Activated CD4-positive, alpha-beta memory T cell treated with anti-CD3 and anti-CD28 coated beads for 36 hours (primary cell): ENCODE measurements at places on chromosomes 1 and 21.

DNA sequence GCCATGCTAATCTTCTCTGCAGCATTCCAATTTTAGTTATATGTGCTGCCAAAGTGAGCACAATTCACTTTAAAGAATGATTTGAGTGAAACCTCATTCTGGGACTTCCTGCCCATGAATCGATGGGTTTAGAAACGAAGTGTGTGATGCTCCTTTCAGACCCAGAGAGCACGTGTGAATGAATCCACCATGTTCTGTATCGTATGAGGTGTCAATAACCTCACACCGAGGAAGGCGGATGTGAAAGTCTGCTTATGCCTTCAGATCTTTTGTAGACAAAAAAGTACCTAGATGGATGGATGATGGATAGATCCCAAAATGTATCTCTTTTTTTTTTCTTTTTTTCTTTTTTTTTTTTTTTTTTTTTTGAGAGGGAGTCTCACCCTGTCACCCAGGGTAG lies 13.8 kb downstream of the UBASH3A start:
- DNase-seq = peak; percentile 64

DNA sequence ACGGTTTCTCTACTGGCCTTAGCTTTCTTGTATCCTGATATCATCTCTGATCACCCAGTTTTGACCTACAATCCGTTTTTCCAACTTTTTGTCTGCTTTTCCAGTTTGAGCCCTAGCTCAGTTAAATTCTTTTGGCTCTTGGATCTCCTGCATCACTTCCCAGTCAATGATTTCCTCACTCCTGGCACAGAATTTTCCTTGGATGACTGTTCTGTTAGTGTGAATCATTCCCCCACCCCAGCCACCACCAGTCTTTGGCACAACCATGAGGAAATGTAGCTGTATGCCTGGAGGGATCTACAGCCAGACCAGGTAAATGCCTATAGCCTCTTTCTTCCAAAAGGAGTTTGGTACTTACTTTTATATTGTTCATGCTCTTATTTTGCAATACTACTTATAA lies 187.2 kb upstream of the PTGFR start:
- no peak for DNase-seq

DNA sequence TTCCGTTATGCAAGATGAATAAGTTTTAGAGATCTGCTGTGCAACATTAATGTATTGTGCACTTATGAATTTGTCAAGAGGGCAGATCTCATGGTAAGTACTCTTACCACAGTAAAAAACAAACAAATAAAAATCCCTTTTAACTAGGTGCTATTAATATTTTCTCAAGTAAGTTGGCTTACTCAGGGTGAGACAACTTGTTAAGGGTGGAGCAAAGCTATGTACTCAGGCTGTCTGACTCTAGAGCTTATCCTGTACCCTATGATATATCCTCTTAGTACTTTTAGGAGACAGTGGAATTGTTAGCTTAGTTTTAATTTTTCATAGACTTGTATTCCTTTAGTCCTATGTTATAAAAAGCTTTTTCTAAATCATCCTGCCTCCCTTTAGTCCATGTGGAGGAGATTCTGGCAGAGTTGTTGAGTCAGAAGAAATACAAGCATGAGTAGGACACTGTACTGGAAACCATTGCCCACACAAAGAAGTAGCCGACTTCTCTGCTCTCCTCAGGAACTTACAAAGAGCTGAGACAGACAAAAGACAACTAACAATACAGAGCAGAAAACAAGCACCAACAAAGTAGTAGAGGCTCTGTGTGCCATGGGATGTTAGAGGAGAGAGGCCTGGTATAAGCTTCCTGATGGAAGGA lies 49.2 kb downstream of the S1PR1 start:
- no peak for DNase-seq

DNA sequence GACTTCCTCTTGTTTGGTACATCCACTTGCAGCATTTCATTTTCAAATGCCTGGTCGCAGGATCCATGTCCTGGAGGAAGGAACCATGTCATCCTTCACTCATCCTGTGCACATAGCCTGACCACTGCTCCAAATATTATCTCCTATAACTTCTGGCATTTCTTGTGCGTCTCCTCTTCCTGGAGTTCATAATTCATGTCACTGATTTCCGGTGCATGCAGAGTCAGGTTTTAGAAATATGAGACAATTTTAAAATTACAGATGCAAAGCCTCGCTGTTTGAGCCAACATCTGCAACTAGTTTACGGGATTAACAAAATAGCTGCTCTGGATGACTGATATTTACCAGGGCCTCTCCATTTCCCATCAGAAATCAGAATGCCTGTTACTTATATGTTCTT lies 268.1 kb downstream of the DNM3 start:
- no peak for DNase-seq

GRCh38 chr1:246450611-246451251 lies 56.3 kb downstream of the SMYD3 start:
- no peak for DNase-seq

DNA sequence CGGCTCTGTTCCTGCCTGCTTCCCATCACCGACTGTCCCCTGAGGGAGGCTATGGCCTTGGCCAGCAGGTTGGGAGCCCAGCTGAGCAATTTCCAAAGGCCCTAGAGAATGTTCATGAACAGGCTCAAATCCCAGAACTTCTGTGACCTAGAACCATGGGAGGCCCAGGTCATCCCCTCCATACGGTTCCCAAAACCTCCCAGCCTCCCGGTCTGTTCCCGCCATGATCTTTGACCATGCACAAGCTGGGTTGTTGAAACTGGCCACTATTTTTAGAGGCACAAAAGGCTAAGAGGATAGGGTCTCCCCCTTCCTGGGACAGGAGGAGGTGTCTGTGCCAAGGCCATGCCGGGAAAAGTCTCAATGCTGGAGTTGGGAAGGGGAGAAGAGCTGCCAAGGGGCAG lies 27.5 kb downstream of the EPHA2 start:
- DNase-seq = no peak

DNA sequence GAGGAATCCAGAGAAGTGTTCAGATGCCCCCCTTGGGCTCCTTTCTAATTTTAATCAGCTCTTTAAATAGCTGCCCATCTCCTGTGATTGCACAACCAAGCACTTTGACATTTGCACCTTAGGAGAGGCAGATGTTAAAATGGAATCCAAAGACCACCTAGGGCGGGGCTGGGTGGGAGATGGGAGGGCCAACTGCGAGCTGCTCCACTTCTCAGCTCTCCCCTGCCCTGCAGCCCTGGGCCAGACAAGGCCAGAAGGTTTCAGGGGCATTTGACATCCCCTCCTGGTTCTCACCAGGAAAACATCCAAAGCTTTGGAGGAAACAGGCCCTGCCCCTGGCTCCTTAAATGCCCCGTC lies 106.9 kb downstream of the DHRS3 start:
- DNase-seq = no peak

- no peak for DNase-seq
Observed at GRCh38 chr1:46026531-46026930, 105.9 kb downstream of the PIK3R3 start.

DNA sequence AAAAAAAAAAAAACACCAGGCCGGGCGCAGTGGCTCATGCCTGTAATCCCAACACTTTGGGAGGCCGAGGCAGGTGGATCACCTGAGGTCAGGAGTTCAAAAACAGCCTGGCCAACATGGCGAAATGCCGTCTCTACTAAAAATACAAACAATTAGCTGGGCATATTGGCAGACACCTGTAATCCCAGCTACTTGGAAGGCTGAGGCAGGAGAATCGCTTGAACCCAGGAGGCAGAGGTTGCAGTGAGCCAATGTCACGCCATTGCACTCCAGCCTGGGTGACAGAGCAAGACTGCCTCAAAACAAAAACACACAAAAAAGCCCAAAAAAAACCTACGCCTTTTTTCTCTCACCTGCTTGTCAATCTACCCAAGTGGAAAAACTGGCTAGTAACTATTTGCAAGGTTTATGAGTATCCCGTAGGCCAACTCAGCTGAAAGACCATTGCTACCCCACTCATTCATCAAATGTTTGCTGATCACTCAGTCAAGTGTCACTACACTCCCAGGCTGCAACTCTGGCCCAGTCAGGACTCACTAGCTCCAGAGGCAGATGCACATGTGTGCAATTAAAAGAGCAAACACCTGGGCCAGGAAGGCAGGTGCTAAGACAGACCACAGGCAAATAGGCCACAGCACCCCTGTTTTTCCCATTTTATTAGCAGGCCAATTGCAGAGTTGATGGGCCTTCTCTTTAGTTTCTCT lies 2.0 kb downstream of the CSRP1 start:
- DNase-seq = no peak

GRCh38 chr1:227424953-227425352 lies 106.7 kb upstream of the CDC42BPA start:
- no peak for DNase-seq

- no peak for DNase-seq
Observed at GRCh38 chr1:29631361-29631760, 395.0 kb downstream of the PTPRU start.

- DNase-seq = peak; percentile 53
Observed at GRCh38 chr1:181100015-181100905, 11.8 kb downstream of the IER5 start.

GRCh38 chr1:155970531-155971167 lies 7.7 kb downstream of the ARHGEF2 start:
- DNase-seq = peak; percentile 71

GRCh38 chr1:184685116-184685515 lies 69.5 kb downstream of the EDEM3 start:
- DNase-seq = no peak

GRCh38 chr1:230823426-230823825 lies 44.9 kb downstream of the C1orf198 start:
- no peak for DNase-seq

GRCh38 chr21:36207577-36208320 lies 51.1 kb downstream of the DOP1B start:
- peak; percentile 28 for DNase-seq

GRCh38 chr1:210293171-210293607 lies 35.5 kb upstream of the HHAT start:
- no peak for DNase-seq

DNA sequence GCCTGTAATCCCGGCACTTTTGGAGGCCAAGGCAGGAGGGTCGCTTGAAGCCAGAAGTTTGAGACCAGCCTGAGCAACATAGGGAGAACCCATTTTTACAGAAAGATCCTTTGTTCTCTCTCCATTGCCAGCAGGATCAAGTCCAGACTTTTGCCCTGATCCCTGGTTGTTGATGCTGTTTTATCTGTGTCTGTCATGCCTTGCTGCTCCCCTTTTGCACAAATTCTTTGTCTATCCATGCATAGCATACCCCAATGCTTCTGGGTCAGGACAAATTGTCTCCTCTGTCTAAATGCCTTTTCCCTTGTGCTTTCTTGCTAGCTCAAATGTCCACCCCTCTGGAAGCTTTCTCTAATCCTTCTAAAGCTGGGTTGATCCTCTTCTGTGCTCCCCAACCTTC lies 25.3 kb upstream of the FAAH start:
- no peak for DNase-seq

DNA sequence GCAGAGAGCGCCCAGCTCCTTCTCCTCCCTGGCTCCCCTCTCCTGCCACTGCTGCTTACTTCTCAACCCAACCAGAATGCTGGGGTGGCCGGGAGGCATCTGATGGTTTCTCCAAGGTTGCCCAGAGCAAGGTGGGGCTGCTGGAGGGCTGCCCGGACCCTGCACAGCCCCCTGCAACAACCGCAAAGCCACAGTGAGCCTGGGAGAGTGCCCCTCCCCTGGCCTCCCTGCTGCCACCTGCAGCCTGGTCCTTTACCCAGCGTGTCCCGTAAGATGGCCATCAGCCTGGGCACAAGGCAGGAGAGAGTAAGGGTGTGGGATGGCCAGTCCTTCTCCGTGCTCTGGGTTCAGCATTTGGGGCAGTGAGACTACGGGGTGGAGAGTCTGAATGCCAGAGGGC lies 17.0 kb downstream of the MX2 start:
- no peak for DNase-seq

DNA sequence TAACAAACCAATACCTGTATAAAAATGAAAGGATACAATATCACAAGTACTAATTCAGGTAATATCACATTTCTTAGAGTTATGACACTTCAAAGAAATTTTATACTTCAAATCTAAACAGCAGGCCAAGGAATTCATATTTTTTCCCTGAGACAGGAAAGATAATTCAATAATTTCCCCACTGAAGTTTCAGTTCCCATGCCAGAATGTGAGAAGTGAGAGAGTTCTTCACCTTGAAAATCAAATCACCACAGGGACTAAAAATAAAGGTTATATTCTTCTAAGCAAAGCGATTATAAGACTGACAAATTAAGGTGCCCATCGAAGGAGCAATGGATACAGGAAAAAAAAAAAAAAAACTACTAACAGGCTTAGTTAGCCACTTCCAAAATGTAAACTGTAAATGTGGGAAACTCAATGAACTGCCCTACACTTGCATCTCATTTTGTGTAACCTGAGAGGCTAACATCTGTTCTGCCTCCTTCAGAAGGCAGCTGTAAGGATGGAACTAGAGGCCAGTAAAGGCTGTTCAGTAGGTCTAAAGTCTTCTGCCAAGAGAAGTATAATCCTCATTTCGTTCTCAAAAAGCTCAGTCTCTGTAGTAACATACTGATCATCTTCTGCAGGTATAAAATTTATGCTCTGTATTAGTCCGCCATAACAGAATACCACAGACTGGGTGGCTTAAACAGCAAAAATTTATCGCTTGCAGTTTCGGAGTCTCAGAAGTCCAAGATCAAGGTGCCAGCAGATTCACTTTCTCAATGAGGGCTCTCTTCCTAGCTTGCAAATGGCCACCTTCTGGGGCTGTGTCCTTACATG lies 127.8 kb downstream of the RERE start:
- DNase-seq = no peak

GRCh38 chr1:46134660-46135331 lies 2.4 kb upstream of the PIK3R3 start:
- DNase-seq = peak; percentile 13

- DNase-seq = no peak
Observed at GRCh38 chr1:33703464-33703863, 160.4 kb upstream of the HMGB4 start.

DNA sequence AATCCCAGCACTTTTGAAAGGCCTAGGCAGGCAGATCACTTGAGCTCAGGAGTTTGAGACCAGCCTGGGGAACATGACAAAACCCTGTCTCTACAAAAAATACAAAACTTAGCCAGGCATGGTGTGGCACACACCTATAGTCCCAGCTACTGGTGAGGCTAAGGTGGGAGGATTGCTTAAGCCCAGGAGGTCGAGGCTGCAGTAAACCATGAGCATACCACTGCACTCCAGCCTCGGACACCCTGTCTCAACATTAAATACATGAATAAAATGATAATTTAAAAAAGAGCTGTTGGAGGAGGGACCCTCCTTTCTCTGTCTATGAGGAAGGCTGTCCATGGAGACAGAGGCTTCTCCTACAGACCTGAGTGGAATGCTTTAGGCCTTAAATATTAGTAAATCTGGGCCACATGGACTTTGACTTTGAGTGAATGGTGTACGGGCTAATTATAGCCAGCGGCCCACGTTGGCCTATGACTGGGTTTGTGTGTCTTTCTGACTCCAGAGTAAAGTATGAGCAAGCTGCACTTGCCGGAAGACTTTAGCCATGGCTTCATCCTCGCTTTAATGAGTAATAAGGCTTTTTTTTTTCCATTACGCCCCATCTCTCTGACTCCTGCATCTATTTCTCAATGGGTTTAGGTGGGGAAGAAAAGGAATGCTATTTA lies 21.3 kb downstream of the RAB3B start:
- DNase-seq = no peak
